Gastroesophageal sphincter (tissue), 4 donors: ENCODE measurements at places on chromosomes 1 and 21.

DNA sequence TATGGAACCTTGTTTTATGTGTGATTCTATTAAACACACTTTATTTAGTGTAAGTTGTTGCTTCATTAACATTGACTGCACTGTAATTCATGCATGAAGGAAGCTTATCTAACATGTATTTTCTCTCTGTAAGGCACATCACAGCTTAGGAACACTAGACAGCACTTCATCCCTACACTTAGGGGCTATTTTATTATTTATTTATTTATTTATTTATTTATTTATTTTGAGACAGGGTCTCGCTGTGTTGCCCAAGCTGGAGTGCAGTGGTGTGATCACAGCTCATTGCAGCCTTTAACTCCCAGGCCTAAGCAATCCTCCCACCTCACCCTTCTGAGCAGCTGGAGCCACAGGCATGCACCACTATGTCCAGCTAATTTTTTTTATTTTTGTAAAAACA is 30.7 kb upstream of the GRHL3 start:
- ATAC-seq = no peak

GRCh38 chr1:228445843-228446650 is 29.4 kb upstream of the TRIM17 start:
- no peak for ATAC-seq

DNA sequence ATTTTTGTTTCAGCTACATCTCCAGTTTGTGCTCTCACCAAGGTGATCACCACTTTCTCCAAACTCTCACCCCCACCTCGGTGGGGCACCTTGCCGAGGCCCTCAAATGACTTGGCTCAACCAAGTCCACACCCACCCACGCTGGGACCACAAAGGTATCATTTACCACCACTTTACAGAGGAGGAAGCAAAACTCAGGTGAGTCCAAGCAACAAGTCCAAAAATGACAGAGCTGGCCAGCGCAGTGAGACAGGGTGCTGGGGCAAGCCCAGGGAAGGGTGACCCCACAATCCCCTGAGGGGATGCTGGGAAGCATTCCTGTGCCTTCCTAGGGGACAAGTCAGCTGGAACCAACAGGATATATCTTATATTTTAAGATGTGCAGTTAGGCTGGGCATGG is 24.7 kb downstream of the SSBP3 start:
- ATAC-seq = no peak

GRCh38 chr21:43211072-43211759 is 42.4 kb downstream of the CRYAA start:
- no peak for ATAC-seq

GRCh38 chr1:207831517-207832327 is 79.2 kb downstream of the CD34 start:
- no peak for ATAC-seq

DNA sequence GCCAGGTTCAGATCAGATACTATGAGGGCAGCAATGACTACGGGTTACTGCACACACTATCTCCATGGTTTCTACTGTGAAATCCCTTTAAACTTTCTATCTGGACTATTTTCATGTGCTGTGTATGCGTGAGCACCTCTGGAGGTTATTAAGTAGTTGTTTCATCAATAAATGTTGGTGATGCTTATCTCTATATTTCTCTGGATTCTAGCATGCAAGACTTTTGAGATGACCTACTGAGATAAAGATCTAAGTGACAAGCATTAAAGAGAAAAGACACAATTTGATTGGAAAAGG is 194.0 kb downstream of the NRIP1 start:
- no peak for ATAC-seq

- no peak for ATAC-seq
Measured at GRCh38 chr1:227938911-227939790, 8.6 kb downstream of the WNT9A start.

- ATAC-seq = no peak
Measured at GRCh38 chr1:46705408-46705807, 13.5 kb downstream of the EFCAB14 start.

DNA sequence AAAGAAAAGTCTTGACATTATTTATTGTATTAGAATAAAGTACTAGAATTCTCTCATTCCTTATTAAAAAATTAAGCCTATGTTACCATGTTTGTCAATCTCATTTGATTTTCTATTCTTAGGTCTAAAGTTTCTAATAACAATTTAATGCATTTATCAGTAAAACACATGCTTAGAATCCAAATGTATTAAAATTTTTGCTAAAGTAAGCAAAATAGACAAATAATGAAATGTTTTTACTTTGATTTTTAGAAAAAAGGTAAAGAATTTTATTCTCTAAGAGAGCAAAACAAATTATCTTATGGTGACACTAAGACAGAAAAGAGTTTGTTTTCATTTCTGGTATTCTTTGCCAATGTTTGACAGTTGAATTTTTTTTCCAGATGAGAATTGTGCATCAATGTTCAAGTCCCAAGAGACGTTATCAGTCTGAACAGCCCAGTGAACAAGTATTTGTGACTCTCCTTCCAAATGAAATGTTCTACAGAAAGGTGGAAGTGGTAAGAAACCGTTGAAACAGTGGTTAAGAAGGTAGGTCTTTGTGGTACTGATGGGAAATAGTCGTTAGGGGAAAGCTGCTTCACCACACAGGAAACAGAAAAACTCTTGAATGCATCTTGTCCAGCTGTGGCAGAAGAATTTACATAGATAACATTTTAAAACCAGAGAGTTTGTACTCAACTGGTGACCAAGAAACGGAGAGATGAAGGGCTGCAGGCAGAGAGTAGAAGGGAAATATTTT is 402.5 kb downstream of the PTPRC start:
- no peak for ATAC-seq

GRCh38 chr1:220896092-220896491 is 16.8 kb downstream of the HLX start:
- no peak for ATAC-seq

- ATAC-seq = peak; percentile 26
Measured at GRCh38 chr1:116910379-116911187, 867 bp downstream of the PTGFRN start.

DNA sequence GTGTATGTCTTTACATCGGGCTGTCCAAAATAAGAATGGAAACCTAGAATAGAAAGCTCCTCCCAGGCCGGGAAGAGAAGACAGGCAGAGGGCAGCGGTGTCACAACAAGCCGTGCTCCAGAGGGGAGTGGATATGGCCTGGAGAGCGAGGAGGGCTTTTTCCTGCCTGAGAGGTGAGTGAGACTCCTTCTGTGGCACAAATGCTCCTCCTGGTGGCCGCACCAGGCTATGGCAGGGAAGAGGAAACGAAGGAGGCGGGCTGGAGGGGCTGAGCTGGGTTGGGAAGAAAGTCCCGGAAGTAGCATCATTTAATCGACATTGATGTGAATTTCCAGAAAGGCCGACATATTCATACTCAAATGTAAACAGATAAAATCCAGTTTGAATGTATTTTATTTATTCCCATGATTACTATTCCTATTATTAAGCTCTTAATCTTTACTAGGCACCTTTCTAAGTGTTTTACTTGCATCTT is 54.7 kb downstream of the MEF2D start:
- ATAC-seq = peak; percentile 89

- ATAC-seq = no peak
Measured at GRCh38 chr1:247551721-247552120, 2.8 kb downstream of the GCSAML start.

DNA sequence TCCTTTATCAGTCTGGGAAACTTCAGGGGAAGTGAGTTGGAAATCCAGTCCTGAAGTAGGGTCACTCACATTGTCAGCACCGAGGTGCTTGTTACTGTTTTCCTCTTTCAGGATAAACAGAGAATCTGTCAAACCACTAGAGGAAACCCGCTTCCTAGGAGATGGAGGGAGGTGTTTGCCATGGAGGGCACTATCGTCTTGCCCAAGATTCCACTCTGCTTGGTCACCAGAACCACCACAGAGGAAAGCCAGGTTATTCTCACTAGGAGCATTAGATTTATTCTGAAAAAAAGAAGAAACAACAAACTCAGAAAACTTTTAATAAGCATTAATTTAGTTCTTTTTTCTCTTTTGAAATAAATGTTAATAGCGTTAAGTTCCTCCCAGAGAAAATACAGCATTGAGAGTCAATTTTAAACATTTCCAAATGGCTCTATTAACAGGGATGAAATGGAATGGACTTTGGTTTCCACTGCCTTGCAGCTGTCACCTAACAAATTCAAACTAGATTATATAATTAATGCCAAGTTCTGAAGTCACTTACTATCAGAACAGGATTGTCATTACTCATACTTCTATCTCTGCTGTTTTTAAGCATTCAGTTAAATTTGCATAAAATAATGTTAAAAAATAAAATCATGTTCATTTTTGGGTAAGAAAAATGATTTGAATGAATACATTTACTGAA is 242.8 kb downstream of the CRB1 start:
- no peak for ATAC-seq

DNA sequence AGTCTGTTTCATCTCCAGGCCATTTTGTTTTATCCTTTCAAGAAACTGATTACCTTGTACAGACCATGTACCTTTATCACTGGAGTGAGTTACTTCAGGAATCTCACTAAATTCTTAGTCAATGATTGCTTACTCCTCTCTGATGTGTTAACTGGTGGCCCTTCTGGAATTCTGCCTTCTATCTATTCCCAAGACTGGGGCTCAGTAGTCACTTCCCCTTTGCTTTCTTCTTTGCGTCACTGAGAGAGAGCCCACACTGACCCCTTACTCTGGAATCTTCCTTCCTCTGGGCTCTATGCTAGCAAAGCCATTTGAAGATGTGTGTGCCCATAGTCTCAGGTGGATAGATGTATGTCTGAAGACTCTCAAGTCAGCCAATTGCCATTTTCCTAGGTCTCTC is 34.6 kb downstream of the XCL2 start:
- no peak for ATAC-seq

DNA sequence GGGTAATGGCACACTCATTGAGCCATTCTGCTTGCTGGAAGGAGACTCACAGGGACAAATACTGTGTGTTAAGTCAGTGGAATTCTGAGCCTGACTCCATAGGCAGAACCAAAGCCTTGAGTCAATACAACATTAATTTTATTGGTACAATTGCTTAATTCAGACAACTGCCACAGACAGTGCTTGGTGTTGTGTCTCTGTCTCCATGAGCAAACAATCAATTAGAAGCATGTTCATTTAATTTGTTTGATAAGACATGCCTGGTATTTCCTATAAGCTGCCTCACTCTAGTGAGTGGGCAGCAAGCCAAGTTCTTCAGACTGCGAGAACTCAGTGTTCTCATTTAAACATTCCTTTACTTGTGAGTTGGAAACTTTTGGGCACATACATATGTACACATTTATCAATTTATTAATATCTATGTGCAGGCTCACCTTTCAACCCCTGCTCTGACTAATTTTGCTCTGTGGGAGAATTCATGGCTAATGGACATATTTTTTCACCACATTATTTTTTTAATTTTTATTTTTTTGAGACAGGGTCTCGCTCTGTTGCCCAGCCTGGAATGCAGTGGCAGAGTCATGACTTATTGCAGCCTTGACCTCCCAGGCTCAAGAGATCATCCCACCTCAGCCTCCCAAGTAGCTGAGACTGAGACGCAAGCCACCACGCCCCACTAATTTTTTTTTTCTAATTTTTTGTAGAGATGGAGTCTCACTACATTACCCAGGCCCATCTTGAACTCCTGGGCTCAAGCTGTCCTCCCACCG is 4.5 kb upstream of the SRSF10 start:
- no peak for ATAC-seq

DNA sequence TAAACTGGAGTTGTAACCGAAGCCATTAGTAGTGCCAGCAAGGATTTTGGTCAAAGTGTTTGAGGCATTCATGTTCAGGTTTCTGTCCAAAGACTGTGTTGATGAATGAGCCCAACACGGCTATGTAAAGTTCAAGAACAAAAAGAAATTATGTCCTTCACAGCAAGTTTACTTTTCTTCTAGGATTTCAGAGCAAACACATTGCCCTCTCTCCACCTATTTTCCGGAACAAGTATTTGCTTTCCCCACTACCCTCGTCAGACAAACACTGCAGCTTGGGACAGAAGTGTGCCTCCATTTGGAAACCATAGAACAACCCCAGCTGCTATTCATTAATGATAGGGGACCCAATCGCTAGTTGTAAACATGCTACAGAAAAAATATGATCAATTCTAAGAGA is 151.4 kb upstream of the C1orf105 start:
- ATAC-seq = no peak

DNA sequence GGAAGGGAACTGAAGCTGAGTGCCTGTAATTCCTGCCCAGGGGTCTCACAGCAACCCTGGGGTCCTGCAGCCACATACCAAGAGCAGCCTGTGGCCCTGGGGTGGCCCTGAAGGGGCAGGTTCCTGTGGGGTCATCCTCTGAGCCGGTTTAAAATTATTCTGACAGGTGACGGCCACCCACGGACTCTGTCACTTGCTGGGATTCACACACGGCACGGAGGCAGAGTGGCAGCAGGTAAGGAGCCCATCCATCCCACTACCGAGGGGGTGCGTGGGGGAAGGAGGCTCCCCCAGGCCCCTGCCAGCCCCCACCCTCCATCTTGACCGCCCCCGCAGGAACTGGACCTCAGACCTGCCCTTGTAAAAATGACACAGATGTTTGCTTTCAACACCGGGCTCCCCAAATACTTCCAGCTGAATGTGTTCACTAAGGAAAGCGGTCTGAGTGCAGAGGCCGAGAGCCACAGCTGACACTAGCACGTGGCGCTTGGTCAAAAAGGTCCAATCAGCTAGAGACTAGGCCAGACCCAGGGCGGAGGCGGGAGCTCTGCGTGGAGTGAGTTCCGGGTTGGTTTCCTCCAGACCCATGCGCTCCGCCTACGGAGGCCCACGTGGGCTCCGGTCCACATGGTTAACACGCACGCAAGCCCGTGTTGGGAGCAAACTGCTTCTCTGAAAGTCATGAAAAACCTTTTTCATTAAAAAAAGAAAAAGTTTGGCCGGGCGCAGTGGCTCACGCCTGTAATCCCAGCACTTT is 10.0 kb downstream of the YBEY start:
- ATAC-seq = peak; percentile 92

- ATAC-seq = no peak
Measured at GRCh38 chr1:27438621-27439061, 46.2 kb downstream of the GPR3 start.

DNA sequence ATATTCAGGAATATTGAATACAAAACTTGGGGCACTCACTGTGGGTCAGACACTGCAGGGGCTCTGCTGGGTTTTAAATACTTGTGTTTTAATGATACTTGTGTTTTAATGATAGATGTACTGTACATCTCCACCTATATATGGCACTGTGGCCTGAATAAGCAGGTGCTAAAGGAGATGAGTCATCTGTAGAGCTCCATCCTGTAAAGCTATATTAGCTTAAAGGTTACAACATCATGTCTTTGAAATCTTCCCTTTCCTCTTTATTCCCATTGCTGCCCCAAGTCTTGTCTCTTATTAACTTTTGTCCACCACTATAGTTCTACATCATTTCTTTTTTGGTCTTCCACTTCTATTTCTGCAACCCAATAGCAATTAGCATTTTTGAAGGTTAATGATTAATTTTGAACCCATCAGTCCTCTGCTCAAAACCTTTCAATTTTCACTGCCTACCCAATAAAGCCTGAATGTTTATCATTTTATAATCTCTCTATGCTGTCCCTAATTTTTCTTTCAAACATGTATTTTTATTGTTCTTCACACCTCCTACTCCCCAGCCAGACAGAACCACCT is 113.3 kb upstream of the PTGFR start:
- ATAC-seq = no peak

GRCh38 chr1:116581323-116581885 is 10.6 kb upstream of the CD58 start:
- no peak for ATAC-seq

GRCh38 chr1:89545264-89546038 is 20.8 kb downstream of the LRRC8B start:
- no peak for ATAC-seq

GRCh38 chr1:218330043-218330623 is 15.0 kb upstream of the TGFB2 start:
- no peak for ATAC-seq

- ATAC-seq = no peak
Measured at GRCh38 chr1:168786476-168787330, 57.7 kb upstream of the DPT start.
